Hepatic stellate cell (primary cell): ENCODE measurements at places on chromosomes 1 and 21.

DNA sequence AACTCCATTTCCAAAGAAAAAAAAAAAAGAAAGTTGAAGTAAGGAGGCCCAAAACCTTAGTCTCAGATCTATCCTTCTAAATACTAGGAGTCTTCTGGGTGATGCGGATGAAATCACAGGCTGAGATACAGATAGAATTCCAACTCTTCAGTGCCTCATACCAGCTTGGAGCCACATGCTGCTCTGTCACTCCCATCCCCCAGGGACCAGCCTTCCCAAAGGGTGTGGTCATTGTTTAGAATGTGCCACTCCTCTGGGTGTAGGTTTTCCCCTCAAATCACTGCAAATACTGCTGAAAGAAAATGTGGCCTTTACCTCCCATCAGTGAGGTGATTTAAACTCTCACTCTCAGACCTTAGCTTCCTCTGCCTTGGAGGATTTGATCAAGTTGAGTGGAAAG lies 112.9 kb downstream of the CDC7 start:
- DNase-seq, result no peak

GRCh38 chr1:40722622-40723021 lies 31.1 kb downstream of the NFYC start:
- DNase-seq, result no peak

DNA sequence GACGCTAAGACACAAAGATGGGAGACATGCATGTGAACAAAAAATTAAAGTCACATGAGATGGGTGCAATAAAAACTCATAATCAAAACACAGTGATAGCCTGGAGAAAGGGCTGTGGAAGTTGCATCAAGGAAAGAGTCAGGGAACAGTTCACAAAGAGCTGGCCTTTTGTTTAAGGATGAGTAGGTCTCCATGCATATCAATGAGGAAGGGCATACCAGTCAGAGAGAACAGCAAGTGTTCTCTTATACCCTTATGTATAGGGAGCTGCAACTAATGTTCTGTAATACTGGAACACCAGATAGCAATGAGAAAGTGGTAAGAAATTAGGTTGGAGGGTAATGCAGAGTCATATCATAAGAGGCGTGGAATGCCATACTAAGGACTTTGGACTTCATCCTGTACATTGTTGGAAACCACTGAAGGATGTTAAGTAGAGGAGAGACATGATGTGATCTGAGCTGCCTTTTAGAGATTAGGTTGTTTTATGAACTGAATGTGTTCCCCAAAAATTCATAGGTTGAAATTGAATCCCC lies 46.7 kb upstream of the SAMD13 start:
- no peak for DNase-seq

DNA sequence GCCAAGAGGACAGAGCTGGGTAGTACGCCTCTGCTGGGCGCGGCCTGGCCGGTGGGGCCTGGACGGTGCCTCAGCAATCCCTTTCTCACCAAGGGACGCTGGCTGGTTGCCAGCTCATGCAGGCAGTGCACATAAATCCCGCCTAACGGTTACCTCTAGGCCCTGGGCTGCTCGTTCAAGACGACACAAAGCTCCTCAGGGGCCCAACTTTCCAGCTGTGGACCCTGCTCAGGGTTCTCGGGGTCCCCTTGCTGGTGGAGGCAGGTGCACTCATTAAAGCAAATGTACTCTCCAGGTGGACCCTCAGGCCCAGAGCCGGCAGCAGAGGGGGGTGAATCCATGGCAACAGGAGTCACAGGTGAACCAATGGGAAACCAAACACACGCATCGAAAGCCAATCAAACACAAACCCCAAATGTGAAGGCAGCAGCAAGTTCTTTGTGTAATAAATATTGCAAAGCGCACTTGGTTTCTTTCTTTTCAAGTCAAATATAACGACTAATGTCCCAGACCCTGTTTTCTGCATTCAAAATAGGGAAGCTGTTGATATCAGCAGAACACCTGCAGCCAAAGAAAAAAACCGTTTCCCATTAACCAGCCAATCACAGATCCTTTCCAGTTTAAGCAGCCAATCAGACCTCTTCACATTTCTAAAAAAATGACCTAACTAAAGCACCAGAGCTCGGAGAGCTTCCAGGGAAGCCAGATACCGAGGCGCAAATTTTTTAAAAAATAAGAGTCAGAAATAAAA lies 26.1 kb upstream of the CLSTN1 start:
- DNase-seq, result no peak

- DNase-seq, result no peak
Measured at GRCh38 chr1:230300322-230301301, 125.5 kb downstream of the PGBD5 start.

DNA sequence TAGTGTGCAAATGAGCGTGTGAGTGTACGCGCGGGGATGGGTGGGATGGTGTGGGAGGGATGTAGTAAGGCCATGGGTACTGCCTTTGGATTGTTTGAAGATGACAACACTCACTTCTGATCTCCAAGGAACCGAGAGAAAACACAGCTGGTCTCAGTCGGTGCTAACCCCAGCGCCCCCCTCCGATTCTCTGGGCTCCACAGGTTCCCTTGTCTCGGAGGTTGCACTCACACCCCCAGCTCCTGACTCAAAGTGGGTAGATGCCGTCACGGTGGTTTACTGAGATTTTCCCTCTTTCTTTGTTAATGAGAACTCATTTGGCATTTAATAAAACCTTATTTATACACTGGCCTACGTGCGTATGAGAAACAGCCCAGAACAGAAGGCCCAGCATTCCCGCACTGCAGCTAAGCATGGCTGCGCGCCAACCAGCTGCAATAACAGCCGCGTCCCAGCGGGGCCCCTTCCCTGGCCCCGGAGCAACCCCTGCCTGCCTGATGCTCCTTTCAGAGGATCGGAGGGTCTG lies 25.8 kb downstream of the ABCA4 start:
- peak; percentile 85 for DNase-seq

- no peak for DNase-seq
Measured at GRCh38 chr21:20942523-20942922, 55.7 kb upstream of the NCAM2 start.

- DNase-seq, result no peak
Measured at GRCh38 chr1:67264899-67265298, 42.8 kb upstream of the IL12RB2 start.

GRCh38 chr1:155078469-155079209 lies at the start of gene EFNA3:
TSS of gene EFNA3 (plus strand) at chr1:155078837. CDS start at chr1:155078942, 105 bp downstream.
- peak; percentile 83 for DNase-seq
